ENCODE measurements at places on chromosomes 3 and 15.
A peak's percentile ranks its signal among the peaks of the same experiment; 100 is the strongest.

DNA sequence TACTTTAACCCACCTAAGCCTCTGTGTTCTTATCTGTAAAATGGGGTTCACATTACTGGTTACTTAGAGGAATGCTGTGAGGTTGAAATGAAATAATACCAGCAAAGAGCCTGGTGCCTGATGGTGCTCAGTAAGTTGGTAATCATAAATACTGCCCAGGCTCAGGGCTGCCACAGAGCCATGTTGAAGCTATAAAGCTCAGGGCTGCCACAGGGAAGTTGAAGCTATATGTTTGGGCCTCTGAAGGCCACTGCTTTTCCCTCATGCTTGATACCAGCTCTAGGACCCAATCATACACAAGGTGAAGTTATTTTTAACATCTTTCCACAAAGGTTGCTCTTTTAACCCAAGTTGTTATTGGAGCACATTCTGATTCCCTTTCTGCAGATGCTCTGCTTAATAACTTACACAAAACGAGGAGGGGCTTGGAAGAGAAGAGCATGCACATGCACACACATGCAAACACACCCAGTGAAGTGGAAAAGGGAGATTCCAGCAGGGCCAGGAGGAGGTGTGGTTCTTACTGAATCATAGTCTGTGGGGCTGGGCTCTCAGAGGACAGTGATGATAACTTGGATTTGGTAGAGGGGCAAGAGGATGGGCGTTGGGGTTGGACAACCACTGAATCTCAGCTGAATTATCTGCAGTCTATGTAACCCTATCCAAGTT, 17.4 kb downstream of the PARP14 start:
- peak; percentile 58 for DNase-seq

GRCh38 chr3:10006762-10007090, 19.5 kb upstream of the FANCD2 start:
- no peak for DNase-seq

DNA sequence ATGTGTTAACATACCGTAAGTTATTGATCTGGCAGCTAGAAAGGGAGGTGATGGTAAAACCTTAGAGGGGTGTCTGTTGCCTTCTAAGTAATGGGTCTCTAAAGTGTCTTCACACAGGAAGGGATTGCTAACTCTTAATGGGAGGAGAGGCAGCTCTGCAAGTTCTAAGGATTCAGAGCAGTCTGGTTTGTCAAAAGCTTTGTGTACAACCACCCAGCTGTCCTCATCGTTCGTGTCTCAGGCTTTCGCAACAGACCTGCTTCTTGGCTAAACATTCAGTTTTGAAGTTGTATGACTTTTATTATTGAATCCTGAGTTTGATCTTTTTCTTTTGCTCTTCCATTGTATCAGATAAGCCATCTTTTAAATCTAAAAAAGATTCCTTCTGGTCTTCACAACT, 404.9 kb downstream of the SQOR start:
- no peak for DNase-seq

GRCh38 chr3:53234130-53234840, 21.5 kb downstream of the TKT start:
- no peak for DNase-seq

- DNase-seq = no peak
These were observed 2.5 kb upstream of the LPP start for GRCh38 chr3:188151438-188151837.

DNA sequence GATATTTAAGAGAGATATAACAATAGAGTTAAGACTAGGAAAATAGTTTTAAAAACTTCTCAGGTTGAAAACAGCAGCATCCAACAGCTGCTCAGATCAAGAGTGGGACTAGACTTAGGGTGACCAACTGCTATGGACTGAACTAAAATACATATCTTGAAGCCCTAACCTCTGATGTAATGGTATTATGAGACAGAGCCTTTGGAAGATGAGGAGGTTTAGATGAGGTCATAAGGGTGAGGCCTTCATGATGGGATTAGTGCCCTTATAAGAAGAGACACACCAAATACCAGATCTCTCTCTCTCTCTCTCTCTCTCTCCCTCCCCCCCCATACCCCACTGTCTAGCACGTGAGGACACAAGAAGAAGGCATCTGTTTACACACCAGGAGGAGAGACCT, 37.4 kb upstream of the GALNT15 start:
- DNase-seq = no peak

DNA sequence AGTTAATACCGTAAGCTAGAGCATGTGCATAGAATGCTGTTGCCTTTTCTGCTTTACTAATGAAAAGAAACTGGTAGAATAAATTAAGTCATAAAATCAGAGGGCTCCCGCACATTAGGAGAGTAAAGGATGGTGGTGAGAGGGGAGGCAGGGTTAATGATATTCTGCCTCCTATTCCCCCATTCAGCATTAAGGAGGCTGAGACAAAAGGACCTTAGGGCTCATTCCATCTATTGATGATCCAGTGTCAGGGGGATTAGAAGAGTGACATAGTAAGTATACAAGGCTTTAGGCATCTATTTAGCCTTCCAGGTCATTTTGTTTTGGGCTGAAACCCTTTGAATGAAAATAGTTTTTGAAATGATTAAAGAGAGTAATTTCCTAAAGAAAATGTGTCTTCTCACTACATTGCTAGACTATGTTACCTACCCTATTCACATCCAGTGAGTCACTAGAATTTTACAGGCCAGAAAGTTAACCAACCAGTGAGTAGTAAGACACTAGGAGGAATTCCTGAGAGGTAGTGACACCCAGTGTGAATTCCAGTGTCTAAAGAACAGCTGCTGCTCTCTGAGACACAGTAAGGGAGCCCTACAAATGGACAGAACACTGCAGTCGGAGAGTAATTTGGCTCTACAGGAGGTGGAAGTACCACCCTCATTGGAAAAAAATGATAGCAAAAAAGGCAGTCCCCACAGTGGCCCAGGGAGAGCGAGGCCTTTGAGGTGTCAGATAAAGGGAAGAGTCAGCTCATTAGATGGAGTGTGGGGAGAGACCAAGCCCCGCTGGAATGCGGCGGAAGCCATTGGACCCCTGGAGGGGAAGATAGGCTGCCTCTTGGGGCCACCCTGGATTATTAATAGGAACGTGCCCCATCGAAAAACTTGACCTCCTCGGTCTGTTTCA, 67.6 kb downstream of the TUSC7 start:
- DNase-seq = peak; percentile 1

- DNase-seq = no peak
These were observed 91.8 kb downstream of the BTD start for GRCh38 chr3:15693355-15693754.

- peak; percentile 10 for DNase-seq
These were observed 3.1 kb upstream of the CAMKV start for GRCh38 chr3:49872801-49873281.

GRCh38 chr3:102057781-102058421, 208.6 kb downstream of the NFKBIZ start:
- no peak for DNase-seq
